ENCODE measurements at places on chromosomes 2 and 18.

DNA sequence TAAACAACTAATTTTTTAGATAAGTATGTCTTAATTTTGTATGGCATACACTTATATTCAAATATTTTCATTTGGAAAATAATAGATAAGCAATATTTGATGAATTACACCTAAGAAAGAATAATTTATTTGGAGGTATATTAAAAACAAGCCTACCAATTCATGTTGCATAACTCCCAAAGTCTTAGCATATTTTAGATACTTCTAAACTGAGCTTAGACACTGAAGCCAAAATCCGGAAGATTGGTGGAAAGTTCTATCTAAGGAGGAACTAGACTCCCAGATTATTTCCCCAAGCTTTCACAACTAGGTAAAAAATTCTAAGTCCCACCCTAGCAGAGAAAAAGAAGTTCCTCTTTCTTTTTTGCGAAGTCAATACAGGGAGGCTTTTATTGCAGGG, 221.0 kb upstream of the MMADHC start:
- no peak for DNase-seq

- DNase-seq: no peak
These were observed 53.7 kb downstream of the THUMPD2 start for GRCh38 chr2:39725401-39725800.

GRCh38 chr18:34492652-34493051, 217.4 kb upstream of the DTNA start:
- no peak for DNase-seq

- no peak for DNase-seq
These were observed 34.6 kb upstream of the IL37 start for GRCh38 chr2:112876257-112876970.

DNA sequence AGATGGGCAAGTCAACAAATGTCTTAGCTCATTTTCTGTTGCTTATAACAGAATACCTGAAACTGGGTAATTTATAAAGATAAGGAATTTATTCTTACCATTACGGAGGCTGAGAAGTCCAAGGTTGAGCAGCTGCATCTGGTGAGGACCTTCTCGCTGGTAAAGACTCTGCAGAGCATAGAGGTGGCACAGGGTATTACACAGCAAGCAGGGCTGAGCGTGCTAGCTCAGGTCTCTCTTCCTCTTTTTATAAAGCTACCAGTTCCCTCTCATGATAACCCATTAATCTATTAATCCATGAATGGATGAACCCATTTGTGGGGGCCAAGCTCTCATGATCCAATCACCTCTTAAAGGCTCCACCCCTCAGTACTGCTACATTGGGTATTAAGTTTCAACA, 109.1 kb downstream of the CDK15 start:
- DNase-seq: no peak

DNA sequence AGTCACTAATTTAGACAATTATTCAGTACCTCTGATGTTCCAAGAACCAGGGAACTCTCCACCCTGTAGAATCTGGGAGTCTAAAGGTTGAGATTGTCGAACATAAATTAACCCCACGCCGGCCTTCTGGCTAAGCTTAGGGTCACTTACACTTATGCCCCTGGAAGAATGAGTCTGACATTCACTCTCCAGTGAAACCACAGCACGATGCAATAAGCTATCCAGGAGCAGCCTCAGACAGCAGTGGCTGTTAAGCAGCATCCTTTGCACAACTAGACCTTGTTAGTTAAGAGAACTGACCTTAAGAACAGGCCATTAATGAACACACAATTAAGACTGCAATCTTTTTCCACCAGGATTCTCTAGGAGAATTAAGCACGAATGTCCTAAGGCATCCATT, 25.0 kb downstream of the SH3YL1 start:
- DNase-seq: no peak

GRCh38 chr2:218964041-218964771, 4.7 kb downstream of the CDK5R2 start:
- DNase-seq: peak; percentile 85

- no peak for DNase-seq
These were observed 43.7 kb upstream of the NAT8 start for GRCh38 chr2:73685764-73686438.

DNA sequence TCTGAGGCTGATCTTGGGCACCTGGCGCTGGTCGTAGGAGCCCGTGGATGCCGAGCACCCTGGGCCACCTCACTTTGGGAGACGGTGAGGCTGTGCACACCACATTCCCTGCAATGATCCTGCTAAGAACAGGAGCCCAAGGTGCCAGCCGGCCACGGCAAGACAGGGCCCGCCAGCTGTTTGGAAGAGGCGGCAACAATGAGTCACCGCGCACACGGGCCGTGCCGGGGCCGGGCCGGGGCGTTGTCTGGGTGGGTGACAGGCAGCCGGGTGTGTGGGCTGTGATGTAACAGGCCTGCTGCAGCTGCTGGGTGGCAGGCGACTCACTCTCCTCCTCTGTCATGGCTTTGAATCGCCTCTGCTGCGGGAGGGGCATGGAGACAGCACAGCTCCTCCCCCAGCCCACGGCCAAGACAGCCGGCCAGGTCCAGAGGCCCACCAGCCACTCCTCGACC, 49.7 kb upstream of the ODC1 start:
- DNase-seq: peak; percentile 62

- DNase-seq: peak; percentile 57
These were observed 115.1 kb downstream of the SH3BP4 start for GRCh38 chr2:235066895-235067294.

- DNase-seq: no peak
These were observed 298.0 kb upstream of the TANK start for GRCh38 chr2:160862226-160862625.

GRCh38 chr18:55405893-55406406, 182.0 kb downstream of the TCF4 start:
- DNase-seq: peak; percentile 91

GRCh38 chr2:9403924-9404323, 19.4 kb downstream of the ITGB1BP1 start:
- DNase-seq: no peak

- no peak for DNase-seq
These were observed 33.3 kb downstream of the ANTXR1 start for GRCh38 chr2:69046221-69046662.

- DNase-seq: no peak
These were observed 101.1 kb downstream of the SLC4A10 start for GRCh38 chr2:161725297-161725696.

DNA sequence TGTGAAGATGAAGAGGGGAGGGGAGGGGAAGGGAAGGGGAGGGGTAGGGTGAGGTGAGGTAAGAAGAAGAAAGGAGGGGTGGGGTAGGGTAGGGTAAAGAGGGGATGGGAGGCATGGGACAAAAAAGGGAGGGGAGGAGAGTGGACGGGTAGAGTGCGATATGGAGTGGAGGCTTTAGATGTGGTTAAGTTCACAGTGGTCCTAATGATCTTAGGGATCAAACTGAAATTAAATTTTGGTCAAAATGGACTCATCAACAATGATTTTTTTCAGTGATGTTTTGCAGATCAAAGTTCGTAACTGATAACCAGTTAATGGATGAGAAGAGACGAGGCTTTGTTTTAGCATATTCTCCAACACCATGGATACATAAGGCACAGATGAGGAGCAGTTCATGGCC, 513.9 kb upstream of the ACVR2A start:
- no peak for DNase-seq

- DNase-seq: no peak
These were observed 73.4 kb upstream of the ID2 start for GRCh38 chr2:8608411-8608954.

DNA sequence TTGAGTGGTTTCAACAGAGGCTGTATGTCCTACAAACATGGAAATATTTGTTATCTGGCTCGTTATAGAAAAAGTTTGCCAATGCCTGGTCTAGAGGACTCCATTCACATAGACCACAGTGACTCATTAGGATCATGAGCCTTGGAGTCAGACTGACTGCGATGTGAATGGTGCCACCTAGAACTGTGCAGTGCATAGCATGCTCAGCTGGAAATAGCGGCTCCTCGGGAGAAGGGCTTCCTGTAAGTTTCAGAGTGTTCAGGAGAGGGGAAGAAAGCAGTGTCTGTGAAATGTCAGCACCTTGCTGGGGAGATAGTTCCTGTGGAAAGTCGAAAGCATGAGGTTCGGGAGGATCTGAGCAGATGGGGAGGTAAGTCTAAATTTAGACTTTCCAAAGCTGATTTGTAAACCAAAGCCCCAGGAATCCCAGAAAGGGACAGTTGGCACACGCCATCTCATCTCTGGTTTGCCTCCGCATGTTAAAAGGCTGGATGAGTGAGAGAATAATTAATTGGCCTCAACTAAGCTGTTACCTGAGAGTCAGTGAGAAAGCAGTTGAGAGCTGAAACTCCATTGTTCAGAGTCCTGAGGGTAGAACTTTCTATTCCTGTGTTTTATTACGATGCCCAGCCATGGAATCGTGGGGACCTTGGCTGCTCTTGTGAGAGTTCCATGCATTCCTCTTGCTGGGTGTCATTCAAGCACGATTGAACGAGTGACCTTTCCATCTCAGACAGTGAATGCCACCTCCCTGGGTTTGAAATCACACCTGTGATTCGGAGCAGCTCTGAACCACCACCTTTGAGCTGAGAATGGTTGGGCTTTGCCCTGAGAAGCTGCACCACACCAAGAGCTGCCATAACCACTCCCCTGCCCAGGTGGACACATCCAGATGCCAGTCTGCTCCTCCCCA, 99.5 kb downstream of the MAPK4 start:
- DNase-seq: no peak

DNA sequence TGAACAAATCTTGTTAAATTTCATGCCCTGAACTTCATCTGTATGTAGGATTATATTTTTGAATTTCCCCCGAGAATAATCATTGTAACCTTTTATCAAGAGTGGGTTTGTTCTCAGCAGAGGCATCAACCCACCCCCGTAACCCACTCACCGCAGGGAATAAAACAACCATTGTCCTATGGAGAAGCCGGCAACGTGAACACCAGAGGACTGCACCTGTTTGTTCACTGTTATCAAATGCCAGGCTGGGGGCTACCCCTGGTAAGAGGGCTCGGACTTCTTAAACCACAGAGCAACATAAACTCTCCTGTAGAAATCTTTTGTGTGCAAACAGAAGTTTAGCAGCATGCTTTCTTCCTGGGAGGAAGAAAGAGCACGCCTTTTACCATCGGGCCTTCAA, 610.4 kb downstream of the ERBB4 start:
- peak; percentile 12 for DNase-seq

- no peak for DNase-seq
These were observed 137.5 kb downstream of the FMNL2 start for GRCh38 chr2:152472481-152472887.

DNA sequence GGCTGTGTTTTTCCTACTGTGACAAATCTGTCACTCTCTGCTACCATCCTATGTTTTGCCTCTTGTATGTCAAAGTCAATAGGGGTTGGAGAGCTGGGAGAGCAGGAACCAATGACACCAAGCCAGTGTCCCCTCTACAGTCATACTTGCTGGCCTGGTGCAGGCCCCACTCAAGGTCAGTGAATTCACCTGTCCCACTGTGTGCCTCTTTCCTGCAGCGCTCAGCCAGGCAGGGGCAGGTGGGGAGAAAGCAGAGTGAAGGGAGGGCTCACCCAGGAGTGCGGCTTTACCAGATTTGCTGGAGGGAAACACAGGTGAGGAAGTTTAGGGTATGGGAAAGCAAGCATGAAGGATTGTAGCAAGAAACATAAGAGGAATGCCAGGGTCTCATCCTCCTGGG, 114.5 kb downstream of the GYPC start:
- DNase-seq: no peak

GRCh38 chr18:54856105-54856646, 27.9 kb downstream of the RAB27B start:
- no peak for DNase-seq

GRCh38 chr2:56522605-56523089, 338.9 kb downstream of the CCDC85A start:
- no peak for DNase-seq

GRCh38 chr18:76547296-76547695, 52.3 kb upstream of the ZNF516 start:
- no peak for DNase-seq

DNA sequence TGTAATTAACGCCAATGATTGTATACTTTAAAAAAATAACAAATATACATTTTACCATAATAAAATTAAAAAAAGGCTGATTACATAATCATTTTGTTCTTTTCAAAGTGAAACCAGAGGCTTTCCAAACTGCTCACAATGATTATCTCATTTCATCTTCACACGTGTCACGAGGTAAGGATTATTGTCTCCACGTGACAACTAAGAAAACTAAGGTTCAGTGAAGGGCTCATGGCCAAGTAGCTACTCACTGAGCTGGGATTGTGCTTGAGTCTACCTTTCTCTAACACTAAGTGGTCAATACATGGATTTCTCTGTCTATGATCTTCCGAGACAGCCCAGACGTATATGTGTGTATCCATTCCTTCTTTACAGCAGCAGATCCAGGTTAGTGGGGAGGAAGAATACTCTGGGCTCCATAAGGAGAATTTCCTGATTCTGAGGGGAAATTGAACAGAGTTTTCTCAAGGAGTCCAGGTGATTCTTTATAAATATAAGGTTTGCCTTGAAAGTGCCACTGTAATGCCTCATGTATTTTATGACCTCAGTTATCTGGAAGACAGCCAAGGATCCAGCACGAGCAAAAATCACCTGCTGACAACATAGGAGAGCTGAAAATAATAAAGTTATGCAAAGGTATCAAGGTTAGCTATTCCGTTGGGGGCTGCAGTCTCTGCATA, 25.6 kb upstream of the ACSL3 start:
- peak; percentile 12 for DNase-seq

- DNase-seq: no peak
These were observed 24.5 kb downstream of the RAB10 start for GRCh38 chr2:26058390-26058789.

DNA sequence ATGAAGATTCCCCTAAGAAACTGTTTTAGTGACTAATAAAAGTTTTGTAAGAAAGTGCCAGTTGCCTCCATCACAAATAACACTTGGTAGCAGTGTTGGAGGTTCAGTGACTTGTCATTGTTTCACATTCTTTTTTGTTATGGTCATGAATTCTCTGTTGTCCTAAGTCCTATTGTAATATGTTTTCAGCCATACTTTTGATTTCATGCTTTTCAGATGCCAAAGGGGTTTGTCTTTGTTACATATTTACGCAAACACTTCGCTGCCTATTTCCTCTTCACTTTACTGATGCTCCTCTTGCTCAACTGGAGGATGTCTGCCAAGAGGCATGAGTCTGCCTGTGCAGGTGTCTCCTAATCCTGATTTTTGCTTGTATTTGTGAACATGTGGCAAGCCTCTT, 66.6 kb downstream of the PHLPP1 start:
- no peak for DNase-seq

GRCh38 chr2:173571021-173571821, 216.5 kb downstream of the CDCA7 start:
- DNase-seq: peak; percentile 67

- DNase-seq: no peak
These were observed 63.9 kb upstream of the ACVR1 start for GRCh38 chr2:157940024-157940423.

DNA sequence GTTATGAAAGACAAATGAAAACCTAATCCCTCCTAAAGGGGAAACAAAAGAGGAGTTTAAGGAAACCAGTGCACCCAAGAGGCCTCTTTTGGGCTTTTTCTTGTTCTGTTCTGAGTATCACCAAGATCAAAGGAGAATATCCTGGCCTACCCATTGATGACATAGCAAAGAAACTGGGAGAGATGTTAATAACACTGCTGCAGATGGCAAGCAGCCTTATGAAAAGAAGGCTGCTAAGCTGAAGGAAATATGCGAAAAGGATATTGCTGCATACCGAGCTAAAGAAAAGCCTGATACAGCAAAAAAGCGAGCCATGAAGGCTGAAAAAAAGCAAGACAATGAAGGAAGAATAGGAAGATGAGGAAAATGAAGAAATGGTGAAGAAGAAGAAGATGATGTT, 23.6 kb upstream of the STAT4 start:
- DNase-seq: no peak

GRCh38 chr2:41024816-41025215, 572.9 kb upstream of the SLC8A1 start:
- DNase-seq: no peak

Measured in NCI-H2227 treated with DMSO at 0.1 percent for 48 hours (cell line).